ENCODE measurements at places on chromosomes 3 and 15.

- DNase-seq = peak; percentile 48
These were observed 580.4 kb upstream of the TBL1XR1 start for GRCh38 chr3:177777699-177778098.

- DNase-seq = no peak
These were observed 17.5 kb downstream of the SENP8 start for GRCh38 chr15:72135719-72136118.

GRCh38 chr3:192687488-192688152, 39.7 kb downstream of the FGF12 start:
- no peak for DNase-seq

- no peak for DNase-seq
These were observed 56.2 kb upstream of the HES1 start for GRCh38 chr3:194079702-194080172.

GRCh38 chr15:87300146-87300545, 956.4 kb downstream of the NTRK3 start:
- no peak for DNase-seq

GRCh38 chr3:17006132-17006852, 121.5 kb downstream of the PLCL2 start:
- DNase-seq = peak; percentile 6

DNA sequence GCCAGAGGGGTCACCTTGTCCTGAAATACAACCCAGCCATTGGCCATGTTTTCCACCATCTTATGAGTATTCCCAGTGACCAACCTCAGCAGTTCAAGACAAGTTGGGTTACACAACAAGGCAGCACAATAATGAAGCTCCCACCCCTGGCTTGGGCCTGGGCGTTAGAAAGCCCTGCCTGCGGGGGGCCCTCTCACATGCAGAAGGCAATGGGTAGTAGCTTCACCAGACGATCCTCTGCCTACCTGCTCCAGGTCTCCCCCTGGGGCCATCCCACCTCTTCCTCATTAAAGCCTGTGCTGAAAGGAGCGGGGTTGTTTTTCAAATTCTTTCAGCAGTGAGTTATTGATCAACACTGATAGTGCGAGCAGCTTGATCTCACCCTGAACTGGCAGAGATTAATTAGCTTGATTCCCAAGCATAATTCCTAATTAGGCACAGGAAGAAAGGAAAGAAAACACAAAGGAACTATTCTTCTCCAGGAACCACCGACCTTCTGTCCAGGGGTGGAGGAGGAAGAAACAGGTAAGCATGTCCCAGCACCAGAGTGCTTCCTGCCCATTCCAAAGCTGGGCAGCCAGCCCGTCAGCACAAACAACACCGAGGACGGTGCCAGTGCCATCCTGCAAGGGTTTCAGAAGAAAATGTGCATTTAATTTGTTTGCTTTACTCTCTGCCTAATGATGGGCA, 79.7 kb upstream of the CGNL1 start:
- no peak for DNase-seq

DNA sequence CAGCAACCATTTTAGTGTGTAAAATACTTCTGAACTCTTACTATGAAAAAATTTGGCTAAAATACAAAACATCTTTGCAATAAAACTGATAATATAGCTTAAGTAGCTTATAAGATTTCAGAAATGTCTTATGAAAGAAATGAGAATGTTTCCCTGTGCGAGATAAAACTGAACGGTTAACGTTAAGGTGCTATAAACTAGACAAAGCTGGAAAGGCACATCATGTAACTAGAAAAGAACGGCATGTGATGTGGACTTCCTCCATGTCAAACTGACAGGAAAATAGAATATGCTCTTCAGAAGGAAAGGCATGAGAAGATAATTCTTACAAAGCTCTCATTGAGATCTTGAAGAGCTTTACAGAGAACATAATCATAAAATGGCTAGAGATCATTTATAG, 36.5 kb downstream of the NCK1 start:
- DNase-seq = no peak

DNA sequence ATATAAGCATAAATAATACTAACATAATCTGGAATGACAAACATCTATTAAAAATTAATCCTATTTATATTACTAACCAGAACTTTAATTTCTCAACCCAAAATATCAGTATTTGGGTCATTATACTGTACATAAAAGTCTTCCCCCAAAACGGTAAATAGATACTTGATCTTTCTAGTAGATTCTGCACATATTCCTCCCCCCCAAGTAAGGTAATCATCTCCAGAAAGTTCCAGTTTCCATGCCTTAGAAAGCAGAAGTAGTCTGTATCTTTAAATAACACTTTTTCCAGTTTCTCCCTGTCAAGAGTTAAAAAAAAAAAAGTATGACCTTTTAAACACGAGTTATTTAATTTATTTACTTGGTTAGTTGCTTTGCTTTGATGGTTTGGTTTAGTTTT, 150.7 kb upstream of the MB21D2 start:
- no peak for DNase-seq

- no peak for DNase-seq
These were observed 496.3 kb downstream of the ROBO2 start for GRCh38 chr3:77536038-77536775.

DNA sequence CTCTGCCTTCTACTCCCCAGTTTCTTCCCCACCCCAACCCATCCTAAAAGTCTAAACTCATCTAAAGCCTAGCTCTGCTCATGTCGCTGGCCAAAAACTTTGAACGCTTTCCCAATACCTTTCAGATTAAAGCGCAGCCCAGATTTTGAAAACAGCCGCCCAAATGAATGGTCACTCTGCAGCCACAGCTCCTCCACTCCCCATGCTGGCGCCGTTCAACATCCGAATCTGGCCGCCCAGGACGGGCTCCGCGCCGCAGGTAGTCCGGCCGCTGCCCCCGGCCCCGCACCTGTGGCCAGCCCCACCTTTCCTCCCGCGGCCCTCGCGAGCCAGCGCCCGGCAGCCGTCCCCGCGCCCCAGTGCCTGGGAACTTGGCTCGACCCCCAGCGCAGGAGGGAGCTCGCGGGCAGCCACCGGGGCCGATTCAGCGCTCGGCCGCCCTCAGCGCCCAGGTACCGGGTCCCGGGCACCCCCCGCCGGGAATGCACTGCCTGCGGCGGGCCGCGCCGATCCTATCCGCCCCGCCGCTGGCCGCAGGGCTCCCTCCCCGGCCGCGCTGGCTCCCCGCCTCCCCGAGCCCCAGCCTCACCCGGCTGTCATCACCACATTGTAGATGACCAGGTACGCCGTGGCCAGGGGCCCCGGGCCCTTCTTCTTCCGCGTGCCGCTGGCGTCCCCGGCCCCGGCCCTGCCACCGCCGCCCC, 417 bp downstream of the HACD2 start:
- DNase-seq = no peak

- no peak for DNase-seq
These were observed 18.1 kb downstream of the CSPG4 start for GRCh38 chr15:75694241-75695182.

- DNase-seq = no peak
These were observed 40.0 kb downstream of the TYRO3 start for GRCh38 chr15:41599061-41599460.

GRCh38 chr3:118577055-118577777, 457.4 kb downstream of the IGSF11 start:
- DNase-seq = no peak

- DNase-seq = no peak
These were observed 2.4 kb downstream of the HACD3 start for GRCh38 chr15:65532738-65533051.

GRCh38 chr15:75714195-75714594, 1.5 kb upstream of the CSPG4 start:
- no peak for DNase-seq

DNA sequence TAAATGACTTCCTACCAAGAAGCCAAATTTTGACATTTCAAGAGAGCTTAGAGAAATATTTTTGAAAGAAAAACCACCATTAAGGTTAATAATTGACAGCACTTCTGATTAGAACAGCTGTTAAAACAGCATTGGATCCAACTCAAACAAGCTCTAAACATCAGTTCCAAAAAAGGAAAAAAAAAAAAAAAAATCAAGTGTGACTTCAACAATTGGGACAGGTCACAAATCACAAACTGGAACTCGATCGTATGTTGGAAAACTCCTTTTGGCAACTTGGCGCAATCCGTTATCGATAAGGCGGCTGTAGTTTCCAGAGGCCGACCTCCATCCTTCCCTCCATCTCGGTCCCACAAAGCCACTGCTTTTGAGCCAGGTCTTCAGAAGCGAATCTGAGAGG, 17.8 kb downstream of the TLE3 start:
- DNase-seq = no peak

- DNase-seq = no peak
These were observed 44.3 kb downstream of the UBP1 start for GRCh38 chr3:33395900-33396299.

- no peak for DNase-seq
These were observed 57.0 kb upstream of the NR2F2 start for GRCh38 chr15:96273317-96274086.

- DNase-seq = no peak
These were observed 13.2 kb downstream of the USP3 start for GRCh38 chr15:63517628-63518027.

DNA sequence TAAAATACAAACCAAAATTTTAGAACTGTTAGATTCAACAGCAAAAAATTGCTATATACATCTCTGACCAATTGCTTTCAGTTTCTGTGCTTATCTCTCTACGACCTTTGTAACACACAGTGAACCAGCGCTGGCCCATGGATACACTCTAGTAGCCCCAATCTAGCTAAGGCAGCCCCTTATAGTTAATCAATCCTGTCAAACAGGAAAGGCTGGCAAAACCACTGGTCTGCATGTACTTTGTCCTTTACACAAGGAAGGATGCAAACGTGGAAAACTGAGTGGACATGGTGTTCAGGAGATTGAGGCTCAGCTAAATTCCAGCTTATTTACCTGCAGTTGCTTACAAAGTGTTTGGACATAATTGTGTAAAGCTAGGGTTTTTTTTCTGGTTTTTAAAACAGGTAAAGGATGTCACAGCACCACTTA, 25.9 kb downstream of the ADGRG7 start:
- DNase-seq = no peak

- no peak for DNase-seq
These were observed at the start of gene DNASE1L3 for GRCh38 chr3:58210761-58211460. TSS of gene DNASE1L3 (minus strand) at chr3:58210972. CDS start at chr3:58210906, 66 bp downstream.

DNA sequence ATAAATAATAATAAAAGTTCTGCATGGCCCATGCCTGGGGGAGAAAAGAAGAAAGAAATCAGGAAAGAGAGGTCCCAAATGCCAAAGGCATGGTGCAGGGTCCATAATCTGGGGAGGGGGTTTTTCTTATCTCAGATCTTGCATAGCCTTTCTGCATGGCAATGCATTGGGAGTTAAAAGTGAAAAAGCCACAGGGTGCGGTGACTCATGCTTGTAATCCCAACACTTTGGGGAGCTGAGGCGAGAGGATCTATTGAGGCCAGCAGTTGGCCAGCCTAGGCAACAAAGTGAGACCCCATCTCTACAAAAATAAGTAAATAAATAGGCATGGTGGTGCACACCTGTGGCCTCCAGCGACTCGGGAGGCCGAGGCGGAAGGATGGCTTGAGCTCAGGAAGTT, 76.8 kb upstream of the GATA2 start:
- DNase-seq = no peak

GRCh38 chr3:64094713-64095079, 71.4 kb upstream of the PSMD6 start:
- DNase-seq = no peak

GRCh38 chr3:195701042-195701915, 19.5 kb upstream of the MUC20 start:
- no peak for DNase-seq

- DNase-seq = no peak
These were observed 60.6 kb downstream of the PLCL2 start for GRCh38 chr3:16945330-16945729.

DNA sequence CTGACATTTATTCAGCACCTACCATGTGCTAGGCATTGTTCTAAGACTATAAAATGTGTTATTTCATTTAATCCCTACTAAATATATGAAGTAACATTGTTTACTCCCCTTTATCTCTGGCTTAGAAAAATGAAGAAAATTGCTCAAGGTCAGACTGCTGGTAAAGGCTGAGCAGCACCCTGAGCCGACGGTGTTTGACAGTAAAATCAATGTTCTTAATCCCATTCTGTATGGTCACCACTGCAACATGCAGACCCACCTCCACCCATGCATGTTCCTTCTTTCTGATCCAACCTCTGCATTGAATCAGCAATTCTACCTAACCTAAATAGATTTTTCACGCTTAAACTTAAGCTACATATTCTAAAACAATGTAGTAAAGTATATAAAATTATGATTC, 216.5 kb downstream of the ZBBX start:
- DNase-seq = no peak

DNA sequence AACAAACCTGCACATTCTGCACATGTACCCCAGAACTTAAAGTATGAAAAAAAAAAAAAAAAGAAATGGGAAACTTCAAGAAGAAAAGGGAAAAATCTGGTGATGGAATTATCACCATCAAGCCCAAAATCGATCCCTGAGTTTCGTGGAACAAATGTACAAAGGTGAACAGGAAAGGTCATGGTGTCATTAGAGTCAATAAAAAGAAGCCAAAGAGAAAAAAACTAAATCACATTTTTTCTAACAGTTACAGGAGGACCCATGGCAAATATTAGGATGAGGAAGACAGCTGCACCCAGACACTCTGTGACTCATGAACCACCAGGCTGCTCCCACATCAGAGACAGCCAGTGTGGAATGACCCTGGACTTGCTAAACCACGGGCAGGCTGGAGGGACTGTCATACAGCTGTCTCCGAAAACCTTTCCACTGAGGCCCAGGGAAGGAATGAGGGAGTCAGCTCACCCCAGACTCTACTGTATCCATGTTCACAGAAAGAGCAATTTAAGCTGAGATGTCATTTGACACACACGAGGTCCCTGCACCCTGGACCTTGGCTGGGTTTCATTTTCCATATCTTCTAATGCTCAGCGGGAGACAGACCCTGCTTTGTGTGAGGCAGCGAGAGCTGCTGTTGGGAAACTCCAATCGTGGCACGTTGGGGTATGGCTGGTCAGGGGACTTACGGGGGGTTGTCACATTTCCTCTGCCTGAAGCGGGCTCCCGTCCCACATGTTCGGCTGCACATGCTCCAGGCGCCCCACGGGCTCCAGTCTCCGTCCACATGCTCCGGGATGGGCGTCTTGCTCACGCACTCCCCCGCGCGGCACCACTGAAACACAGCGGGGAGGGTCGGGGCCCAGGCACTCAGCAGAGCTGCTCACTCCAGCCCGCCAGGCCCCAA, 210.2 kb downstream of the ADAMTS17 start:
- no peak for DNase-seq

GRCh38 chr3:171058058-171058457, 31.5 kb upstream of the SLC2A2 start:
- DNase-seq = no peak

DNA sequence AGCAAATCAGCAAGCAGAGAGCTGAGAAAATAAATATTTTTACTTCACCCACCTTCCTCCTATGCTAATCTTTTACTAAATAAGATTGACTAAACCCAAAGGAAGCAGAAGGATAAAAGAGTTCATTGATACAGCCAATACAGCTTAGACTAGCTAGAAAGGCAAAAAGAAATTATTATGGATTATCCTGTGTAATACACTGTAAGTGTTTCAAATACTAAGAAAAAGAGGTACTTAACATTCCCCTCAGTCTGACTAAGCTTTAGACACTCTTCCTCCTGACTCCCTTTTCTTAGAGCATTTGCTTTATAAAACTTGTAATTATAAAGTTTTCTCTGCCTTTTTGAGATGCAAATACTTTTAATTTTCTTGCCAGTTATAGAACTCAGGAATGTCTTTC, 848.9 kb upstream of the CADM2 start:
- no peak for DNase-seq

- DNase-seq = no peak
These were observed 5.0 kb downstream of the AMOTL2 start for GRCh38 chr3:134369231-134369741.
